Mesothelial cell of epicardium (in vitro differentiated cells): ENCODE measurements at places on chromosomes 5 and 9. TPM values are rescaled to one million over a fixed set of nuclear protein-coding genes. Genes with fewer than 3 reads are reported as not detected.

- H3K27ac ChIP-seq = no peak overlapping the region
- peaks cover 74% of the 10 kb centered on the region for H3K27me3 ChIP-seq
- H3K4me1 ChIP-seq = peaks cover 8% of the 10 kb centered on the region
- DNase-seq = no peak
Observed at GRCh38 chr5:2193542-2194235, 311.0 kb upstream of the IRX4 start.

DNA sequence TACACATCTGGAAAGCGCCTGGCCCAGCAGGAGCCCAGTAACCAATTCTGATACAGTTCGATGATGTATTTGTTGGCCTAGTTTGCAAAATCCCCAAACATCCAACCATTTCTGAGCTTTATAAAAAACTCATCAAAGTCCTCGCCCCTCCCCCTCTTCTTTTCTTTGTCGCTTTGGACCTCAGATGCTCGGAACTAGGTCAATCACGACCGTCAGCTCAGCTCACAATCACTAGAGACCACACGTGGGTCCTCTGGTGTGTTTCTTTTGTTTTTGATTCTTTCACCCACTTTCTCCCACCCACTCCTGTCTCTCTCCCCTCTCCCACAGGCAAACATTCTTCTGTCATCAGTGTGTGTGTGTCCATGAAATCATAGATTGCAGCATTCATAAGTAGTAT is 26.7 kb upstream of the ZBTB43 start:
- peaks cover 72% of the 10 kb centered on the region for H3K27me3 ChIP-seq
- no peaks in the 10 kb centered on the region for H3K36me3 ChIP-seq
- DNase-seq = no peak
- H3K4me3 ChIP-seq = no peak overlapping the region
- no peak overlapping the region for H3K27ac ChIP-seq

DNA sequence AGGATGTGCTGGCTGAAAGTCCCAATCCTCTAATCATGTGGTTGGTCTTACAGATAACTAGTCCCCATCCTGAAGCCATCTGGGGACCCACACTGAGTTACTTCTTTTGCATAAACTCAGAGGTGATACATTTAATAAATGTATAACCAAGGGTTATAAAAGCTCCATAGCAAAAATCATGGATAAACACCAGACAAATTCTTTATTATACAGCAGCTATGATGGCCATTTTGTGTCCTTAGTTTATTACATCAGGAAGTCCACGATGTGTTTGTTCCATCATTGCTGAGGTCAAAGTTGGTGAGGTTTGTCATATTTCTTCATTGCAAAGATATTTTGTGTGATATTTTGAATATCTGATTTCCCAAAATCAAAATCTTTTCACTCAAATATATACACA is 80.2 kb downstream of the GCNT1 start:
- H3K36me3 ChIP-seq = no peaks in the 10 kb centered on the region
- no peak for DNase-seq
- H3K4me1 ChIP-seq = no peaks in the 10 kb centered on the region
- H3K4me3 ChIP-seq = no peak overlapping the region

DNA sequence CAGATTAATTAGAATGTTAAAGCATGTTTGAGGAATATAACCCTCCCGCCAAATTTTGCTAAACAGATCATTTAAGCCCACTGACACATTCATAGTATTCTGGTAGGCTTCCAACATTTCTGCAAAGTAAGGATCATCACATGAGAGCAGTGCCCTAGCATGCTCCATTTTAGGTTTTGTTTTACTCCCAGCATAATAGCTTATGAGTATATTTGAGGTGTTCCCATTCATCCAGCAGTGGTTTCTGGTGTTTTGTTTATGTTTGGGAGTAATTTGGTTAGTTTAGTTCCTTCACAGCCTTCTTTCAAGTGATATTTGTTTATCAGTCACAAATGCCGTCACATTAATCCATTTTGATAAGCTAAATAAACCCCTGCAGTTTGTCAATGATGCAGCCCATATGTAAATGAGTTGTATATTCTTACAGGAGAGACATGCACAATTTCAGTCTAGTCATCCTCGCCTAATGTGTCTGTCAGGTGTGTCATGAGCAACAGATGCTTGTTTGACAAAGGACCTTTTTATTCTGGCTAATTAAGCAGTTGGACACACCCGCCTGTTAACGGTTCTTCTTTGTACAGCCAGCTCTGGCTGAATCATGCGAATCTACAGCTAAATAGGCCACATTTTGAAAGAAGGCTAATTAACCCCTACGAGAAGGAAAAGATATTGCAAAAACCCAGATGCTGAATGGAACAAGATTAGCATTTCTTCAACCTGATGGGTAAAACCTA is 124.4 kb downstream of the RFX3 start:
- no peak overlapping the region for H3K27ac ChIP-seq
- H3K27me3 ChIP-seq = no peaks in the 10 kb centered on the region
- H3K4me3 ChIP-seq = no peak overlapping the region
- peaks cover 13% of the 10 kb centered on the region for H3K4me1 ChIP-seq
- H3K36me3 ChIP-seq = peaks cover 7% of the 10 kb centered on the region

DNA sequence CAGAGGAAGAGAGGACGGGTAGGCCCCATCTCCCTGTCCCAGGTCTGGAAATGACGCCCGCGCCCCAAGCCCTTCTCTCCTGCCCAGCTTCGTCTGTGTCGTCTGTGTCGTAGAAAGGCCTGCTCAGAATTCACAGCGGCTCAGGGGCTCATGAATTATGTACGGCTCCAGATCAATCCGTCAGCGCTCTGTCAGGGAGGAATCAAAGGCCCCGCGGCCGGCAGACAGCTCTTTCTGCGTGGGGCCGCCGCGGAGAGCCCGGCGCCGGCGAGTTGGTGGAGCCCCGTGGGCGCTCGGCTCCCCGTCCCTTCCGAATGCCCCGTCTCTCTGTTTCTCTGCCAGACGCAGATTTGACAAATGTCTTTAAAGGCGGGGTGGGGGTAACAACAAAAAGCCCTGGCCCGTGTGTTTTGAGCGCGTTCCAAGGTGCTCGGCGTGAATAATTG is 83.8 kb upstream of the RAPGEF1 start:
- peaks cover 30% of the 10 kb centered on the region for H3K27me3 ChIP-seq
- H3K27ac ChIP-seq = no peak overlapping the region
- no peaks in the 10 kb centered on the region for H3K4me1 ChIP-seq

DNA sequence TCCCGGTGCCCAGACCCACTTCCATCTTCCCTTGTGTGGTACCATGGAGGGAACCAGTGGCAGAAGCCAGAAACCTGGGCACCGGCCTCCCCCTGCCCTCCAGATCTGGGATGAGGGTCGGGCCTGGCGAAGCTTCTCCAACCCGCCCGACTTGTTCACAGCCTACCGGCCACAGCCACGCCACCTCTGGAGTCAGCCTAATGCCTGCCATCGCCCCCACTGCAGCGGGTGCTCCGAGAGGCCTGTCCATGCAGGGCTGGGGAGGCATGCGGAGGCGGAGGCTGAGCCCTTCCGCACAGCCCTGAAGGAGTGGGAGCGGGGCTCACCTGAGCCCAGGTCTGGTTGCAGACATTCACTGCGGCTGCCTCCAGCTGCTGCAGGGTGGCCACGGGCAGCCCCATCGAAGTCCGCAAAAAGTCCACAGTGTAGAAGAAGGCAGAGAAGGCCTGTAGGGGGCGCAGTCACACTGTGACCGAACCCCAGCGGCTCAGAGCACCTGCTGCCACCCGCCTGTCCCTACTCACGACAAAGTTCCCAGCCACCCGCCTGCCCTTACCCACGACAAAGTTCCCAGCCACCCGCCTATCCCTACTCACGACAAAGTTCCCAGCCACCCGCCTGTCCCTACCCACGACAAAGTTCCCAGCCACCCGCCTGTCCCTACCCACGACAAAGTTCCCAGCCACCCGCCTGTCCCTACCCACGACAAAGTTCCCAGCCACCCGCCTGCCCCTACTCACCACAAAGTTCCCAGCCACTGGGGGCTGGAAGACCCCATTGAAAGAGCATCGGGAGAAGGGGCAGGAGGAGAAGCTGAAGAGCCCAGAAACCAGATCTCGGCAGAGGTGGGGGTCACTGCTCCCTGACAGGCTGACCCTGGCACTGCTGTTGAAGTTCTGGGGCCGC is 3.8 kb upstream of the NPDC1 start:
- no peak overlapping the region for H3K4me3 ChIP-seq
- H3K27ac ChIP-seq = no peak overlapping the region
- H3K36me3 ChIP-seq = no peaks in the 10 kb centered on the region
- H3K27me3 ChIP-seq = peaks cover 79% of the 10 kb centered on the region

DNA sequence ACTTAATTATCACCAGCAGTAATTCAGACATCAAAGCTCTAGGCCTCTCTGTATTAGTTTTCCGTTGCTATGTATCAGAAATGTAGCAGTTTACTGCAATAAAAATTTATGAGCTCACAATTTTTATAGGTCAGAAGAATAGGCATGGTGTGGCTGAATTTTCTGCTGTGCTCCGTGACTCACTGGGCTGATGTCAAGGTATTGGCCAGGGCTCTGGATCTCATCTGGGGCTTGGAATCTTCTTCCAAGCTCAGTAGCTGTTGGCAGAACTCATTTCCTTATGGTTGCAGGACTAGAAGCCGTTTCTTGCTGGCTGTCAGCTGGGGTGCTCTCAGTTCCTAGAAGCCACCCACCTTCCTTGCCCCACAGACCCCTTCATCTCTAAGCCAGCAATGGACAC is 66.3 kb downstream of the PSAT1 start:
- no peak overlapping the region for H3K27ac ChIP-seq
- no peak overlapping the region for H3K4me3 ChIP-seq
- no peaks in the 10 kb centered on the region for H3K27me3 ChIP-seq
- no peak for DNase-seq

- H3K27me3 ChIP-seq = peaks cover 4% of the 10 kb centered on the region
- H3K27ac ChIP-seq = no peak overlapping the region
- H3K4me3 ChIP-seq = no peak overlapping the region
- DNase-seq = no peak
- no peaks in the 10 kb centered on the region for H3K36me3 ChIP-seq
Observed at GRCh38 chr5:125429498-125429897, 683.1 kb upstream of the ZNF608 start.

DNA sequence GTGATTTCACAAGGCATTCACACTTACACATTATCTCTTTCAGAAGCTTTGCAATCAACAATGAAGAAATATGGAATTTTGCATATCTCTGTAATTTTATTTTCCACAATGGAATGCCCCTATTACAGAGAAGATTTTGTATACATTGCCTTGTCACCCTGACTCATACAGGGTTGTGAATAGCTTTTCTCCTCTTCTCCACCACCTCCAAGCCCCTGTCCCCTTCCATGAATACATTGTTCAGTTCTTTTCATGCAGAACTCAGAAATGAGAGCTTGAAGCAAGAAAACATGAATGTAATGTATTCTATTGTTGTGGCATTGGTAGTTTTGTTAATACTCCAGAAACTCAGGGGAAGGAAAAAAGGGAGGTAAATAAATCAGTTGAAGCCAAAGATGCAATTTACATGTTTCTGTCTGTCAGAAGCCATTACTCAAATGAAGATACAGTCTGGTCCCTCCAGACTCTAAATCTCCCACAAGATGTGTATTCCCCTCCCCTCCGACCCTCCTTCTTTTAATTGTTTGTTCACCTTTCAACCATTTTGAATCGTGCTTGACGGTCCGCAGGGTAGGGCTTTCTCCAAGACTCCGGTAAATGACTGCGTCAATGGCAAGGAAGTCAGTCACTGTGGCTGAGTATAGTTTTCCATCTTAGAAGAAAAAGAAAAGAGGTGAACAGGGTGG is 86.1 kb downstream of the SEMA6A start:
- peak overlapping the region; percentile 90 for H3K27ac ChIP-seq
- peaks cover 48% of the 10 kb centered on the region for H3K4me1 ChIP-seq
- H3K27me3 ChIP-seq = no peaks in the 10 kb centered on the region

- peaks cover 33% of the 10 kb centered on the region for H3K4me1 ChIP-seq
- H3K36me3 ChIP-seq = peaks cover 11% of the 10 kb centered on the region
- peak overlapping the region; percentile 97 for H3K27ac ChIP-seq
- H3K27me3 ChIP-seq = no peaks in the 10 kb centered on the region
- H3K4me3 ChIP-seq = peak overlapping the region; percentile 70
- DNase-seq = no peak
Observed at GRCh38 chr5:147578228-147579024, 68.6 kb upstream of the DPYSL3 start.

DNA sequence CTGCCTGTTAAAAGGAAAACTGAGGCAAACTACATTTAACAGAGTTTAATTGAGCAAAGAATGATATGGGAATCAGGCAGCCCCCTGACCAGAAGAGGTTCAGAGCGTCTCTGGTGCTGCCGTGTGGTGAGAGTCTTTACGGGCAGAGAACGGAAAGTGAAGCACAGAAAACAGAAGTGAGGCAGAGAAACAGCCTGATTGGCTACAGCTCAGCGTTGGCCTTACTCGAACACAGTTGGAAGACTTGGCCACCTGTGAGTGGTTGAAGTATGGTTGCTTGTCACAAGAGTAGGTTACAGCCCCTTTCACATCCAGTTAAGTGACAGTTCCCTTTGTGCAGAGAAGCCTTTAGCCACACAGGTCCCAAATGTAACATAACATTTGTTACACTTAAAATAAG is 16.9 kb upstream of the FBP1 start:
- no peak overlapping the region for H3K27ac ChIP-seq
- DNase-seq = no peak
- H3K4me1 ChIP-seq = no peaks in the 10 kb centered on the region
- H3K27me3 ChIP-seq = peaks cover 5% of the 10 kb centered on the region

GRCh38 chr5:36108758-36109460 is 42.2 kb upstream of the UGT3A2 start:
- no peak overlapping the region for H3K27ac ChIP-seq
- DNase-seq = no peak
- no peak overlapping the region for H3K4me3 ChIP-seq
- no peaks in the 10 kb centered on the region for H3K27me3 ChIP-seq

- H3K4me1 ChIP-seq = no peaks in the 10 kb centered on the region
- H3K4me3 ChIP-seq = no peak overlapping the region
- no peaks in the 10 kb centered on the region for H3K27me3 ChIP-seq
- H3K27ac ChIP-seq = no peak overlapping the region
- peaks cover 14% of the 10 kb centered on the region for H3K36me3 ChIP-seq
- no peak for DNase-seq
Observed at GRCh38 chr5:34959323-34959722, 30.0 kb downstream of the DNAJC21 start.

The ITK gene
- total RNA-seq = 0.09 TPM in 1 of 3 replicates, not detected in the others

The WNK2 gene
- 57.0 to 66.0 TPM (median 57.5 TPM) in 3 replicates for total RNA-seq

The MARCOL gene
- total RNA-seq = 0.18 TPM in 1 of 3 replicates, not detected in the others

The ARHGAP26 gene
- total RNA-seq = 8.9 to 9.6 TPM (median 9.4 TPM) in 3 replicates
